Fibroblast of the aortic adventitia (primary cell): ENCODE measurements at places on chromosomes 13 and 19. TPM values are rescaled to one million over a fixed set of nuclear protein-coding genes. Genes with fewer than 3 reads are reported as not detected.

KLK4 gene
- not detected in 2 replicates for total RNA-seq

OR7E24 gene
- not detected in 2 replicates for total RNA-seq

CD22 gene
- total RNA-seq = not detected in 2 replicates

ZNF763 gene
- 0.27 and 3.4 TPM in 2 replicates for total RNA-seq

ADPRHL1 gene
- 2.4 and 2.8 TPM in 2 replicates for total RNA-seq

CD209 gene
- not detected in 2 replicates for total RNA-seq

OR10H1 gene
- total RNA-seq = not detected in 2 replicates

PSG6 gene
- total RNA-seq = not detected in 2 replicates

FOXA3 gene
- total RNA-seq = not detected in 2 replicates

LYPD3 gene
- total RNA-seq = 0.36 TPM in 1 of 2 replicates, not detected in the other

GRIN3B gene
- 0.45 and 0.74 TPM in 2 replicates for total RNA-seq

CARM1 gene
- 16.4 and 39.6 TPM in 2 replicates for total RNA-seq

TPGS1 gene
- 25.2 and 56.4 TPM in 2 replicates for total RNA-seq

CD70 gene
- total RNA-seq = 0.09 TPM in 1 of 2 replicates, not detected in the other

CCDC8 gene
- 8.5 and 26.9 TPM in 2 replicates for total RNA-seq

FKRP gene
- total RNA-seq = 11.8 and 13.2 TPM in 2 replicates

KCNJ14 gene
- total RNA-seq = 0.54 and 1.3 TPM in 2 replicates

METTL21C gene
- 1.8 TPM in 1 of 2 replicates, not detected in the other for total RNA-seq

FAM83E gene
- total RNA-seq = 0.18 TPM in 1 of 2 replicates, not detected in the other

MYO1F gene
- total RNA-seq = 0.09 and 0.41 TPM in 2 replicates

ZNF223 gene
- total RNA-seq = 6.5 and 34.9 TPM in 2 replicates

LHFPL6 gene
- 45.2 and 109 TPM in 2 replicates for total RNA-seq

ZNF557 gene
- 15.3 and 15.8 TPM in 2 replicates for total RNA-seq

CATSPERD gene
- total RNA-seq = not detected in 2 replicates

LILRA1 gene
- total RNA-seq = not detected in 2 replicates

TUBA3C gene
- total RNA-seq = not detected in 2 replicates

COL4A1 gene
- total RNA-seq = 43.7 and 258 TPM in 2 replicates

MEIS3 gene
- total RNA-seq = 14.5 and 33.9 TPM in 2 replicates

TMEM59L gene
- 1.2 and 2.2 TPM in 2 replicates for total RNA-seq

ZFP36 gene
- 10.8 and 18.3 TPM in 2 replicates for total RNA-seq

IL4I1 gene
- total RNA-seq = 1.1 TPM in 1 of 2 replicates, not detected in the other

PLIN5 gene
- 0.16 TPM in 1 of 2 replicates, not detected in the other for total RNA-seq

KLHL26 gene
- total RNA-seq = 3.9 and 5.2 TPM in 2 replicates

C5AR2 gene
- total RNA-seq = 0.33 and 0.63 TPM in 2 replicates

CDC37 gene
- total RNA-seq = 60.5 and 151 TPM in 2 replicates

CEACAM16 gene
- total RNA-seq = not detected in 2 replicates

FCAR gene
- total RNA-seq = not detected in 2 replicates

CGB2 gene
- not detected in 2 replicates for total RNA-seq

ZNF471 gene
- 2.5 and 11.0 TPM in 2 replicates for total RNA-seq

IGFL3 gene
- total RNA-seq = not detected in 2 replicates

CEACAM19 gene
- total RNA-seq = 1.3 and 2.5 TPM in 2 replicates
